ENCODE measurements at places on chromosomes 3 and 15.

GRCh38 chr3:194505791-194506415 is 19.1 kb upstream of the ATP13A3 start:
- no peak for DNase-seq

DNA sequence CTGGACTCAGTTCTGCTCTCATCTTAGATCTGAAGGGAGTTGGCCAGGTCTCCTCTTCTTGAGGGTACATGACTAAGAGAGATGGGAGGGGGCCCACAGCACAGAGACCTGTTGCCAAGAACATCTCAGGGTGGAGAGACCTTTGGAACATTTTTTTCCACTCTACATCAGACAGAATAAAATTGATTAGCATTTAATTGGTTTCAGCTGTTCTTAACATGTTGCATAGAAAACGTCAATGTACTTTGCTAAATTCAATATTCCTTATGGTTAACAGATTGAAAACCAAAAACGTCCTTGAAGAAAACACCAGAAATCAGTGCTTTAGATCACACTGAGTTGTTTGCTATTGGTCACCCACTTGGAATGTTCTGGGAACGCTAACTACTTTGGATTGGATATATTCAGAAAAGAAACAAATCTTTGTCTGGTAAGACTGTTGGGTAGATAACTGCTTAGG is 36.4 kb upstream of the FSTL1 start:
- no peak for DNase-seq

GRCh38 chr3:30531017-30531570 is 75.3 kb upstream of the TGFBR2 start:
- no peak for DNase-seq

DNA sequence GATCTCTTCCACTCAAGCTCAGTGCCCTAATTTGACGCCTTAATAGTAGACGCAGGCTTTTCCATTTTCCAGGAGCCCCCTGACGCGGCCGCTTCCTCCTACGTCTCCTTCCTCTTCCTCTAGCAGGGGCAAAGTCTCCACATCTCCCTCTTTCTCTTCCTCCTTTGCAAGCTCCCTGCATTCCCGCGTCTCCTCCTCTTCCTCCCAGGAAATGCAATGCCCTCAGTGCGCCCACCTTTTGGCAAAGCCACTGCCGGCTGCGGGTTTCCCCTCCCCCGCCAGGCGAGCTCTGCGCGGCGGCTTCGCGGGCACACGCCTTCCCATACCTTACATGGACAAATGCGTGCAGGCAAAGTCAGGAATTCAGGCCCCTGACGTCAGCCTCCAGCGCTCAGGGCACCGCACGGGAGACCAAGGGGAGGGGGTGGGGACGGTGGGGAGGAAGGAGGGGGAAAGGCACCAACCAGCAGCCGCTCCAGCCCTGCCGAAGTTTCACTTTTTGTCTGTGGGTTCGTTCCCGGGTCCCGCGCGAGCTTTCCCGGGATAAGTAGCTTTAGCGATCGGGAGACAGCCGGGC is 432 bp upstream of the LPP start:
- no peak for DNase-seq

GRCh38 chr3:43932921-43933320 is 242.2 kb downstream of the ABHD5 start:
- no peak for DNase-seq

GRCh38 chr3:136490646-136491405 is 240.7 kb downstream of the PCCB start:
- DNase-seq, result no peak

- no peak for DNase-seq
Observed at GRCh38 chr3:161156936-161157335, 51.8 kb upstream of the B3GALNT1 start.

DNA sequence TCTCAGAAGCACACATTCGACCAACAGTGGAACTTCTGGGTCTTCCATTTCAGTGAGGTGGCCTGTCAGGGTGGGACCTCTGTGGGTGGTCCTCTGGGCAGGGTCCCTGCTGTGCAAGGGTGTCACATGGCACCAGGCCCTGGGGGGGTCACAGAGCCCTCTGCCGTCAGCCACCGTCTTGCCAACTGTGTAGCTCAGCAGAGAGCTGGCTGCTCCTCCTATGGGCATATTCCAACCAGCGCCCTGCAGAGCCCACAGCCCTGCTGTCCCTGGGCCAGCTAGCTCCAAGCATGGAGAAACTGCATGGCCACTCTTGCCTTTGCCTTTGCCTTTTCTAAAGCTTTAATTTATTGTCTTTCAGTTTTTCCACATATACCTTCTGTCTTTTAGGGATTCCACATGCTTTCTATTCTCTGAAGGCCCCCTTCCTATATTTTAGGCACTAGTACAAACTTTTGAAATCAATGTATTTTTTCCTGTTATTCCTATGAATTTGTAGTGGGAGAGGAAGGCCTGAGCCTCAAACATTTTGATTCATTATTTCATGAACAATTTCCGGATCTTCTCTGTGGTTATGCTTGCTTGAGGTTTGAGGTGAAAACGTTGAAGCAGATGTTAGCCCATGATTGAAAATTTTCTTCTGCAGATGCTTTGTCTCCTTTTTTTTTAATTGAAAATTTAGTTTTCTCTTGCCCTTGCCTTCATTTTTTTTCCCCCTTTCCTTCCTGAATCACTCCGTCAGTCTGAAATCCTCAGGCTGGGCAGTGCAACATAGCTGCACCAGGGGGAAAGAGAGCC is 11.7 kb downstream of the IQCF1 start:
- DNase-seq, result no peak

DNA sequence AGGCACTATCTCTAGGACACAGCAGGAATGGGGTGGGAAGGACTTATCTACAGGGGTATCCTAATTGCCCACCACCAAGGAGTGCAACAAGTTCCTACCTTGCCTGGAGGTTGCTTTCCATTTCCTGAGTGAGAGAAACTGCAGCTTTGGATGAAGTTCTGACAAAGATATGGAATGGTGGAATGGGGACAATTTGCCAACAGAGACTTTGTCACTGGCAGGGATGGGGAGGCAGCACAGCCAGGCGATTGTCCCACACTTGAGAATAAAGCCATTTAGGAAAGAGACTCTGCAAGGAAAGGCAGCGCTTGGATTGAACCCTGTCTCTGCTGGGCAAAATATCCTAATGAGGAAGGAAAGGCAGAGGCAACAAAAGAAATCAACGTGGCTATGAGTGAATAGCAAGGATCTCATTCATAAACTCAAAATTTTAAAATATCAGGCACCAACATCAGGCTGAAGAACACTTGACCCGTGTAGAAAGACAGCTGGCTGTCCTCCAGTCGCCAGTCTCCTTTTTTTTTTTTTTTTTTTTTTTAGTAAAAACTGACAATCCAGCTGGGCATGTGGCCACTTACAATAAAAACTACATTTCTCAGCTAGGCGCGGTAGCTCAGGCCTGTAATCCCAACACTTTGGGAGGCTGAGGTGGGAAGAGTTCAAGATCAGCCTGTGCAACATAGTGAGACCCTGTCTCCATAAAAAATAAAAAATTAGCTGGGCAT is 31.6 kb upstream of the PDE8A start:
- no peak for DNase-seq

DNA sequence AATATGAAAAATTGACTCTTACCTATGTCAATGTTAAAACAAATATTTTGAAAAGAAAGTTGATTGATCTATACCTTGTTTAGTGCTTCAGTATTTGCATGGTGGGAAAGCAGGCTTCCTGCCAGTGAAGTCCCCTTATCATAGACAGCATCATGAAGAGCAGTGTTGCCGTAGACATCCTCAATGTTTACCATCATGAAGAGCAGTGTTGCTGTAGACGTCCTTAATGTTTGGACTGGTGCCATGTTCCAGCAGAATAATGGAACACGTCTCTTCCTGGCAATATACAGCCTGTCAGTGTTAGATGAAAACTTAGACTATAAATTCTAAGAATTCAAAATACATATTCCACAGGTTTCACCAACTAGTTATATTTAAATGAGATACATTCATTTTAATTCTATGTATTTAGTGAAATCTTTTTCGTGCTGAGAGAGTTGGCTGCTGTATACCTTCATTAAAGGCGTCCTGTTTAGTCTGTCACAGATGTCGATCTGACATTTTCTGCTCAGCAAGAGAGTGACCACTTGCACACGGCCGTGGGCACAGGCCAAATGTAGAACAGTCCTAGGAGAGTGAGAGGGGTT is 116.8 kb downstream of the LMLN start:
- DNase-seq, result no peak

GRCh38 chr3:185586686-185587039 is 568 bp downstream of the SENP2 start:
- DNase-seq, result no peak

DNA sequence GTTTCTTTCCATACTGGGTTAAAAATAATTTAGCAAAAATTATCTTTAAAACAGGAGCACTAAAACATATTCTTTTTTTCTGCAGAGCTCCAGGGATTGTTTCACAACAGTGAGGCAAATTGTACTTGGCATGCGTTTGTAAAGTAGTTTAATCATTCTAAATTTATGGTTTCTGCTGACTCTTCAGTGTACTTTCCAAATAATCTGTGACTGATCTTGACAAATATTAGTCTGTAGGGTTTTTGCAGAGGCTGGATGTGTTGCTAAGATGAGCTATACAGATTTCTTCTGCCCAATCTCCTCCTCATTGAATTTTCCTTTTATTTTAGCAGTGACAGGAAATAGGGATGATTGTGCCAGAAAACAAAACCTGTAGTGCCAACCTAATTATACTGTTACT is 328.0 kb upstream of the MANF start:
- DNase-seq, result no peak

- DNase-seq, result no peak
Observed at GRCh38 chr3:52222319-52223221, 2.9 kb downstream of the TLR9 start.

- DNase-seq, result peak; percentile 39
Observed at GRCh38 chr3:99789011-99789721, 28.5 kb upstream of the CMSS1 start.

GRCh38 chr3:67650084-67650483 is 4.3 kb downstream of the SUCLG2 start:
- no peak for DNase-seq

DNA sequence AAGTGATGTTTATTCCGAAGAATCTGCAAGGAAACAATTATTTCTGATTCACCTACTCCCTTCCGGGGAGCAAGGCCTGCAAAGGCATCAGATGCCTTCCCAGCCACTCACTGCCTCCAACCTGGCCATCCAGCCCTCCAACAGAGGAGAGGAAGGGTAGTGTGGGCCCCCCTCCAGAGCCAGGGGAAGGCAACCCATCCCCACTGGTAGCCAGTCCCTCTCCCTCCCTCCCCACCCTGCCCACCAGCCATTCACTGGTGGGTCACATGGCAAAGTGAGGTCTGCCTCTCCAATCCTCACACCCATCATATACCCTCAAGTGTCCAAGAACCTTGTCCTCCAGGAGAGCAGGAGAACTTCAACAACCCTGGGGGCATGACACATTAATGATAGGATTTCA is 2.4 kb upstream of the VIPR1 start:
- no peak for DNase-seq

- no peak for DNase-seq
Observed at GRCh38 chr15:75436881-75437280, 14.6 kb downstream of the SIN3A start.

DNA sequence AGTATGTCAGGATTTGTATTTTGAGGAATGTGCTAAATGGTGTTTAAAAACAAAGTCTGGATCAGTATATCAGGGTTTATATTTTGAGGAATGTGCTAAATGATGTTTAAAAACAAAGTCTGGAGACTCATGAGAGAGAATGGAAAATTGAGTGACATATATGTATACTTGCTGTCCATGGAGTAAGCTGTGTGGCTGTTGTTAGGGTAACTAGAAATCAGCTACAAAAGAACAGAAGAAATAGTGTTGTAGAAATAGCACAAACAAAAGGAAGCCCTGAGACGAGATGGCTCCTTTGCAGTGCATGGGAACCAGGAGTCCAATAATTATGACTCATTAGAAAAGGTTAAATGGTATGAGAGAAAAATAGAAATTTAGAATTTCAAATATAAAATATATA is 282.7 kb upstream of the MANF start:
- no peak for DNase-seq

DNA sequence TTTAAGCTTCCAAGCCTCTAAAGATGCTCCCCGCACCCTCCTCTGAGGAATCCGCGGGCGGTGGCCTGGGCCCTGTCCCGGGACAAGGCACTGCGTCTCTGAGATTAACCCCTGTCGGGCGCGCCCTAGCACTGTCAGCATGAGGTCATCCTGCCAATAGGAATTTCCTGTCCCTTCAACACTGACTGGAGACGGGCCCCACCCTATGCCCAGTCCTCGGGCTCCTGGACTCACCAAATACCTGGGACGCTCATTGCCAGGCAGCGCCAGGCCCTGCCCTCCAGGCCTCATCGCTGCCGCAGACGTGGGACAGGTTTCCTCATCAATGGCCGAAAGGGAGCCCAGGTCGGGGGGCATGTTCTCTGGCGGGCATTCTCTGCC is 67.6 kb upstream of the SH3GL3 start:
- no peak for DNase-seq

GRCh38 chr3:8864402-8865350 is 95.3 kb upstream of the OXTR start:
- DNase-seq, result no peak

DNA sequence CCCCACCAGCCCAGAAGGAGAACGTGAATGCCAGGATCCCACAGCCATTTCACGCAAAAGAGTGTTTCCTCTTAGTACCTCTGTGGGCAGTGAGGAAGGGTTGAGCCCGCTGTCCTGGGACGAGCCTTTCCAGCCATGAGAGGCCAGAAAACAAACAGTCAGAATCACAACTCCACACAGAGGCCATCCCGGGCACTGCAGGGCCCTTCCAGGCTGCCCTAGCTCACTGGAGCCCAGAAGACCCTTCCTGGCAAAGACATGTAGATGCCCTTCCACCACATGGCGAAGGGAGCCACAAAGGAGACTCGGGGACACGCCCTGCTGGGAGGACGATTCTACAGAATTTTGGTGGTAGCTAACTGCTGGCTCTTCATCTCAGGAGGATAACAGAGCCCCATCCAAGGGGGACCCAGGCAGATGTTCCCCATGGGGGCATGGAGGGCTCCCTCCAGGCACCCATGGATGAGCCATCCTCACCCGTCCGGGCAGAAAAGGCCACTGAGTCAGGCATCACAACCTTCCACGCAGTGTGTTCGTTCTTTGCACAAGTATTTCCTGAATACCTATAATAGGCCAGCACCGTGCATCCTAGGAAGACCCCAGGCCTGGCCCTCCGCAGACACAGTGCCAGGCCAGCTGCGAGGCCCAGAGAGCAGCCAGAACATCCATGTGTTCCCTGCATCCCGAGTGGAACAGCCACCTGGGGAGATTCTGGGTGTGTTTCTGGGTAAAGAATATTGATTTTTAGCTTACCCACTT is 47.2 kb downstream of the SLC12A8 start:
- DNase-seq, result peak; percentile 34

Measured in GM20000 (cell line).